ENCODE measurements at places on chromosomes 3 and 15.

DNA sequence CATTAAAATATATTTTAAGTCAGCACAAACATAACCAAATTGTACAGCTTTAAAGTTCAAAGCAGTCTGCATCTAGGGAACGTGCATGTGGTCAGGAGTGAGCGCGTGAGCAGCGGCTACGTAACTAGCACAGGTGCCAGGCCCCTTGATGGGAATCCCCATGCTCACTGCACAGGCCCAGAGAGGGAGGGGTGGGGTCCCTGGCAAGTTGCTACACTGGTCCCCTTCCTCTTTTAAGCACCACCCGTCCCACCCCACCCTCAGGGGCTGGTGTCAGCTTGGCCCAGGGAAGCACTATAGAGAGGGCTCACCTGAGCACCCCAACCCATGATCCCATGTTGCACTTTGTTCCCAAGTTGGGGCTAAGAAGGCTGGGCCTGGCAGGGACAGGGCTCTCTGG lies 835 bp upstream of the GMPPB start:
- DNase-seq = no peak

GRCh38 chr3:58693940-58694850 lies 27.6 kb upstream of the FAM3D start:
- DNase-seq = no peak

- no peak for DNase-seq
Observed at GRCh38 chr3:64138046-64138445, 87.2 kb downstream of the PRICKLE2 start.

GRCh38 chr15:89805241-89806209 lies 9.1 kb downstream of the ANPEP start:
- no peak for DNase-seq

DNA sequence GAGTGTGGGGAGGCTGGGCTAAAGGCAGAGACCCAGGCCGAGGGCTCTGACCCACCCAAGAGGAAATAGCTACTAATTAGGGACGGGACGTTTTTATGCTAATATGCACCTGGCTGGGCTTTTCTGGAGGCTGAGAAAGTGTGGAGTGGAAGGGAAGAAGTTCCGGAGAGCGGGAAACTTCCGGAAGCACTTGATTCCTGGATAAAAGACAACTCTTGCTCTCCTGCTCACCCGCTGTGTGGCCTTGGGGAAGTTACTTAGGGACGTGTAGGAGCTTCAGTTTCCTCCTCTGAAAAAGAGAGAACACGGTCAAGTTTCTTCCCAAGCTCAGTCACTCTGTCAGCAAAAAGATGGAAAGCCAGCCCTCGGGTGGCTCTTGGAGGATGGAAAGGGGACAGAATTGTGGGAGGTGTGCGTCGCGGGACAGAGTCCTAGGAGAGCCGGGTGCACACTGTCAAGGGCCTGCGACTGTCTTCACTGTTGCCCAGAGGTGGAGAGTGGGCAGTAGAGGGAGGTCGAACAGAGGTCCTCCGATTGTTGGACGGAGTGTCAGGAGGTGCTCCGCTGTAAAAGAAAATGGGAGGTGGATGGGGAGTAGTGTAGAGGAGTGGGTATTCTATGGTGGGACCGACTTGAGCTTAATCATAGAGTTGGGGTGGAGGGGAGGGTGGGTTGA lies 43.2 kb downstream of the EPHB3 start:
- no peak for DNase-seq

GRCh38 chr3:81544385-81544784 lies 217.1 kb downstream of the GBE1 start:
- DNase-seq = no peak

DNA sequence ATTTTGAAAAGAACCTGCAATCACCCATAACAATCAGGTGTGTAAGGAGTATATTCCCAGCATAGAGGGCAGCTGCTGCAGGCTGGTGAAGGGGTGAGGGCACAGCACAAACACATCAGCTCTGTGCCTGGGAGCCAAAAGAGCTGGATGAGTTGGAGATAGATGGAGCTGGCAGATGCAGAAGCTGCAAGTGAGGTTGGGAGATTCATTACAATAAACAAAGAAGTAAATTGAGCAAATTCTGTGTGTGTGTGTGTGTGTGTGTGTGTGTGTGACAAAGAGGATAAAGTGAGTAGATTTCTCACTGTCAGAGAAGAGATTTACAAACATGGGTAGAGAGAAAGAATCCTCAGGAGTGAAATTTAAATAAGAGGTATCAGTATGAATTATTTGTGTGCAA lies 994.7 kb downstream of the EPHA3 start:
- DNase-seq = no peak

DNA sequence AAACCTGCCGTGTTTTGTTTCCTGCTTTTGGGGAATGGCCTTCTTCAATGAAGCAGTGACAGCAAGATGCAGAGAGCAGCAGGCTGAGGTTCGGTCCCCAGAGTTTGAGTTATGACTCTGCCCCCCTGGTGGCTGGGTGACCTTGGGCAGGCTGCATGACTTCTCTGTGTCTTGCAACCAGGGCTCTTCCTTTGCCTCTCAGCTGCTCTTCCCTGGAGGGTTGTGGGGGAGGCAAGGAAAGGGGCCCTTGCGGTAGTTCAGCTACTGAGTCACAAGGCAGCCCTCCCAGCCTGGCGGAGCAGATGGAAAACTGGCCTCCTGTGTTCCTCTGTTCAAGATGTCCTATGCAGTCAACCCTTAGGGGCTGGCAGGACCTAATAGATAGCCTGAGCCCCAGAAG lies 17.1 kb downstream of the CTXND1 start:
- no peak for DNase-seq

GRCh38 chr3:182375916-182376315 lies 417.4 kb upstream of the ATP11B start:
- no peak for DNase-seq

DNA sequence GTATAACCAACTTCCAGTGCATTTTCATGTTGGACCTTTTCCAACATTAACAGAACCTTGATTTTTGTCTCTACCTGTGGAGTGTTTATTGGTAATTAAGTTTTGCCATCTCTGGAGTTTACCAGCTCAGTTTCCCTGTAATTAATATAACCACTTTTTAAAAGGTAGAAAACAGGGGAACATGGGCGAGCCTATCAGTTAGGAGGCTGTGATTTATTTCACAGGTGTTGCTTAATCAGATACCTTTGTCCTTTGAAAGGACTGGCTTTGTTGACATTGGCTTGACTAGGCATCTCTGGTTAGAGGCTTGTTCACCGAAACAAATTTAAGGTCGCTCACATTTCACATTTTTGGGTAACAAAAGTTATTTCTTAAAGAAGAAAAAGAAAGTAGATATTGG lies 622 bp downstream of the NAALADL2 start:
- DNase-seq = no peak

DNA sequence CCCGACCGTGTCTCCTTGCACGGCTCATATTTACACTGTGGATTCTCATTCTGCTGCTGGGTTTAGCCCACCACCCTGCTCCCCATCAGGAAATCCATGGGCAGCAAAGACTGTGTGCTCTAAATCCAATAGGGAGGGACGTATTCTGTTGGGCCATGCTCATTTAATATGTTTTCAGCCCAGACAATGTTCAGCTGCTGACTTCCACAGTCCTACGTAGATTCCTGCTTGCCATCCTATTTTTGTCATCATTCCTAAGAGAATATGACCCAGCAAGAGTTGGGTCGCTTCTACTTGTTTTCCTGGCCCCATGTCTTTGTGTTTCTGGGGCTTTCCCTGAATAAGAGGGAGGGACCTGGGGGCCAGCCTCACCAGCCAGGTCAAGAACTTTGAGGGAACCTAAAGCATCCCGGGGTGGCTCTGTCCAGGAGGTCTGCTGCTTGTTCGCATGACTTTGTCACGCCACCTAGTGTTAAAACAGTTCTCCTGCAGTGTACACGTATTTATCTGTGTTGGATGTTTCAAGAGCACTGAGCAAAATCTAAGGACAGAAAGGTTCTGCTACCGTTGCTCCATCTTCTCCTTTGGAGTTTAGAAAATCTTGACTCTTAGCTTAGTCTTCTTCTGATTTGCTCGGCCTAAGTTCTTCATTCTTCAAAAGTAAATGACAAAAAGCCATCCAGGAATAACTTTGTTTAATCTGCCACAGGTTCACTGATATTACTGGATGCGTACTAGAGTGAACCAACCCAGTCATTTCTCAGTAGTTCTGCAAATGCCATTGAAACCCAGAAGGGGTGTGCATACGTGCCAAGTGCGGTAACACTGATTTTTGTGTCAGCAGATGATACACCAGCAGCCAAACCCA lies 79.8 kb upstream of the NR2E3 start:
- DNase-seq = no peak

DNA sequence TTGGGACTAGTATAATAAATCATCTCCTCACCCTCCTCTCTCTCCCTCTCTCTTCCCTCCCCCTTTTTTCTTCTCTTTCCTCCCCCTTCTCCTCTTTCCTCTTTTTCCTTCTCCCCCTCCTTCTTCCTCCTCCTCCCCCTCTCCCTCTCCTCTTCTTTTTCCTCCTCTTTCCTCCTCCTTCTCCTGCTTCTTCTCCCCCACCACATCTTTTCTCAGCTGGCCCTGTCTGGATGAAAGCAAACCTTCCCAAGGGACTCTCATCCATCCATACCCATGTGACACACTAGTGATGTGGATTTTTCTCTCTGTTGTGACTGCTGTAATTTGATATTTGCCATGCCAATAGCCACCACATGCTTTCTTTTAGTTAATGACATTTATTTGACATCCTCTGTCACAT lies 127.2 kb downstream of the EBLN2 start:
- DNase-seq = no peak

DNA sequence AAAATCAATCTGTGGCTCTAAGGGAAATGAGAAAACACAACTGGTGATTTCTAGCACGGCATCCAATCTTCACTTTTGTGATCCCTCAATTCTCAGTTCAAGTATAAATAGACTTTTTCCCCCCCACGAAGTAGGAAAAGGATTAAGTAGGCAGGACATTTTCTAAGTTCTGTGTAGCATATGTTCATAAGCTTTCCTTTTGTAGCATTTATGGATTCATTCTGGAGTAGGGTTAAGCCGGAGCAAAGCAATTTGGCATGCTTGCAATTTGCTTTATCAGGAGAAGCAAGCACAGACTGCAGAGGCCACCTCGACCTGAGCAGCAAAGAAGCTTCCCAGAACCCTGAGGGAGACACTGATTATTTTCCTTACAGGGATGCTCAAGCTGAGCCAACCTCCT lies 66.3 kb downstream of the FHIT start:
- no peak for DNase-seq

DNA sequence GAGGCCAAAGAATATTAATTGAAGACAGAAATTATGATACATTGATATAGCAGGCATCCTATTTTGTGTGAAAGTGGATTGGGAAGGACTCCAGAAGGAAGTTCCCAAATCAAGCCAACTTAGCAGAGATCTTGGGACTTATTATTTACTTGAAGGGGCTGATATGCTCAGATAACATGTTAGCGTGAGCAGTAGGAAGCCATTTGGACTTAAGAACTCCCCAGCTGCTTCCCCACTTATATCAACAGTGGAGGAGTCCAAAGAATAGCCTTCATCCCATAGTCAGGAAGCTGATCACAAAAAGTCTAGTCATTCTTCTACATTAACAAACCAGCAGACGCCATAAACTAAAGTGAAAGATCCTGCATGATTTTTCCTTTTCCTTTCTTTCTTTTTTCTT lies 200.0 kb downstream of the ATP8B4 start:
- DNase-seq = no peak

GRCh38 chr15:63194880-63195568 lies 5.6 kb downstream of the RAB8B start:
- DNase-seq = no peak

- DNase-seq = no peak
Observed at GRCh38 chr3:61613666-61614065, 52.3 kb downstream of the PTPRG start.

DNA sequence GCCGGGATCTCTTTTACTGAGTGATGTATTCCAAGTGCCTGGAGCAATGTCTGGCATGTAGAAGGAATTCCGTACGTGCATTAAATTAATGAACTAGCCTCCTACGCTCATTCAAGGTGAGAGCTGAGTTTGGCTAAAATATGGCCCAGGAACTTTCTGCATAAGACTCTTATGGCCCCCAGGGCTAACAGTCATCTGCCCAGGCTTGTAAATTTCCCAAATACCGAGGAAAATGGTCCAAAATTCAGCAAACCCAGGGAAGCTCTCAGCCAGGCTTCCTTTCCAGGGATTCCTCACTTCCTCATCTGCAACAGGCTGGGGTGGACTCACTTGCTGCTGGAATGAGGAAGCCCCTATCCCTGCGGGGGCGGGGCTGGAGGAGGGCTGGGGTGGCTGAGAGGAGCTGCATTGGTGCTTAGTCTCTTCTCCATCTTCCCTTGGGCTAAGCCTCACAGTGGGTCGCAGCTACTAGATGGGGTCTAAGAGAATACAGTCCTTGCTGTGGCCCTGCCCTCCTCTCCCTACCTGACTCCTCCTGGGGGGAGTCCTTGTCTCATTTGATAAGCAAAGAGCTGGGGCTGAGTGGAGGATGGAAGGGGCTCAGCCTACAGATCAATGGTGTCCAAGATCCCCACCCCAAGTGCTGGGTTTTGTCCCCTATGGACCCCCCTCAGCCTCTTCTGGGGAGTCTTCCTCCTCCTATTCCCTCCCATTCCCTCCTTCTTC lies 28.5 kb upstream of the APOD start:
- peak; percentile 94 for DNase-seq

DNA sequence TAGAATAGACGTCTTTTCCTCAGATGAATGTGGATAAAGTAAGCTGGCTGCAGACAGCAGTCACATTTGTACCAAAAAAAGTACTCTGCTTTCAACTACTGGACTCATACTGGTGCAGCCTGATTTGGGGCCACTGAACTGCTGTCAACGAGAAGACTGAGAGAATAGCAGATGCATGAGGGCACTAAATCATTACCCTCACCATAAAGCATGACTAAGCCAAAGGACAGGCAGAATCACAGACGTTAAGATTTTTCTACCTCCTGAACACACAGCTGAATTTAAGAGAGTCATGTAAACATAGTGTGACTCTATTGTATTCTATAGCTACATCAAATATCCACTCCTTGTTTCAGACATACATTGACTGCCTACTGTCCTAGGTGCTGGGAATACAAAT lies 67.8 kb upstream of the CDAN1 start:
- no peak for DNase-seq

DNA sequence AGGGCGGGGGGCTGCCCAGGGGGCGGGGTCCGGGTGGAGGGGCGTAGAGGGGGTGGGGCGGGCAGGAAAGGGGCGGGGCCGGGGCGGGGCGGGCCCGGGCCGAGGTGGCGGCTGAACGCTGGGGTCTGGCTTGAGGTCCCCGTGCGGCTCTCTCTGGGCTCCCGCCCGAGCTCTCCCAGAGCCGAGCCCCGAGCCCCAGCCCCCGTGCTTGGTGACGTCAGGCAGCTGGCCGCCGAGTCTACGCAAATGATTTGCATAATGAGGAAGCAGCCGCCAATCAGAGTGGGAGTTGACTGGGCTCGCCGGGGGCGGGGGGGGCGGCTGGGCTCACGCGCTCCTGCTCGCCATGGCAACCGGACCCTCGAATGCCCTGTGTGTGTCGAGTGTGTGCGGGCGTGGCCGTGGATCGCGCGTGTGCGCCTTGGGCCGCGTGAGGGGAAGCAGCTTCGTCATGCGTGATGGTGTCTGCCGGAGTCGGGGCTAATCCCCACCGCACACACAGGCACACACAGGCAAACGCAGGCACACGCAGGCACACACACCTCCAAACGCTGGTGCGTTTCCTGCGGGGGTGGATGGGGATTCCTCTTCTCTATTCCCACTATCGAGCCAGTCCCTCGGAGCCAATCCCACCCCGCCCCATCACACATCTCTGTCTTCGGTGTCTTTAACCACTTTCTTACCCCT lies at the start of gene CELF6:
Gene CELF6, minus strand, starts transcription at position 173 of the 687 bp plus-strand sequence. CDS start 283 bp downstream, outside the sequence.
- no peak for DNase-seq

Data from BJ (cell line).